Activated naive CD4-positive, alpha-beta T cell treated with anti-CD3 and anti-CD28 coated beads for 36 hours (primary cell): ENCODE measurements at places on chromosomes 2 and 18. TPM values are rescaled to one million over a fixed set of nuclear protein-coding genes. Genes with fewer than 3 reads are reported as not detected.

DNA sequence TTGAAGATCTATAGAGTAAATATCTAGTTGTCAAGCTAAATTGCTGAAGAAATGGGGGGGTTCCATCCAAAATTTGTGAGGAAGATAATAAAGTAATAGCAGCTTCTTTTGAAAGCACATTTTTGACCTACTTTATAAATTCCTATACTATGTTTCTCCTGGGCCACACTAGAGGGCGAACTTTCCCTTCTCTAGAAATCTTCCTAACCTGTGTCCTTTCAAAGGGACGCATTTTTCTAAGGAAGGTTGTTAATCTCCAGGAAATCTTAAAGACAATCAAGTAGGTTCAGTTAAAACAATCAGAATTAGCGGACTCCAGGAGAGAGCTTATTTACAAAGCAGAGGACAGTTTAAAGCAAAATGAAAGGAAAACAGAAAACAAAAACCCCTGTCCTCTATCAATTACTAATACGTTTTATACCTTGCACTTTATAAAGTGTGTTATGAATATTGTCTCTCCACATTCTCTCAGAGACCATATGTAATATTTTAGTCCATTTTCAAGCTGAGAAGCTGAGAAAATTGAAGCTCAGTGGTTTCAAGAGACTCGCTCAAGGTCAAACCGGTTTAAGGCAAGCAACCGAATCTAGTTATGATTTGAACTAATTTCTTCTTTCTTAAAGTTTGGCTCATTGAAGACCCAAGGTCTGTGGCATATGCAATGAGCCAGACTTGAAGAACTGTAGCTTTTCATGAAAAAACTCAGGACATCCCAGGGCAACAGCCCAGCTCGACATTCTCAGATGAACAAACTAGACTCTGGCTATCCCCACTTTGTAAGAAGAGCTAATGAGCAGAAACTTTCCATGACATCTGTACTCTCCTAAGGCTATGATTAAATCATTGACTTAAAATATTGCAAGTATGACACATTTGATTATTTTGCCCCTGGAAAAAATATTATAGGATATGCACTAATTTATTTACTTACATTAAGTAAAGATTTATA is 273.6 kb downstream of the PAX3 start:
- DNase-seq = peak; percentile 6

GRCh38 chr2:122218596-122218995 is 463.1 kb downstream of the TSN start:
- DNase-seq = no peak

GRCh38 chr2:10190737-10191532 is 68.4 kb downstream of the RRM2 start:
- no peak for DNase-seq

- DNase-seq = no peak
These were observed 202.3 kb downstream of the KCNH7 start for GRCh38 chr2:162636206-162636728.

DNA sequence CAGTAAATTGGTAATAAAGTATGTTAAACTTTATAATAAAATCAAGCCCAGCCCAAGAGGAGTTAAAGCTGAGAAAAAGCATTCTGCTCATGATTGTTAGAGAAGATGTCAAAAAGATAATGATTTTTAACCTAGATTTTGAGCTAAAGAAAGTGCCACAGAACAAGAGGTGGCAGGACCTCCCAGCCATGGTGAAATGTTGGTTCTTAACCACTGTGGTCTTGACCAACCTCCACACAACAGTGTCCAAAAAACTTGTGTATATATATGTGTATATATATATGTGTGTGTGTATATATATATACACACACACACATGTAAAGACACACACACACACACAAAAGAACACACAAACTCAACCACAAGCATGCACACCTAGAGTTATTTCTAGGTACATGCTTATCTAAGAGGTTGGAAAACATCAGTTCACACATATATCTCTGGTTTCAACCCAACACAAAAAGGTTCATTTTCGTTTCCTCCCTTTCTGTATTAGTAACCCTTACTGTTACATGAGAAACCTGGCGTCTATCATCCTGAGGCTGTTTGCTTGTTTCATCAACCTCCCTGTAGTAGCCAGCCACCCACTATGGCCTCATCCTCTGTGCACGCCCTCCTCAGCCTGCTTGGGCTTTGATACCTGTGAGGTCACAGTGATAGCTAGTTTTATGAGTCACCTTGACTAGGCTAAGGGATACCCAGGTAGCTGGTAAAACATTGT is 631.8 kb upstream of the ID2 start:
- peak; percentile 80 for DNase-seq

DNA sequence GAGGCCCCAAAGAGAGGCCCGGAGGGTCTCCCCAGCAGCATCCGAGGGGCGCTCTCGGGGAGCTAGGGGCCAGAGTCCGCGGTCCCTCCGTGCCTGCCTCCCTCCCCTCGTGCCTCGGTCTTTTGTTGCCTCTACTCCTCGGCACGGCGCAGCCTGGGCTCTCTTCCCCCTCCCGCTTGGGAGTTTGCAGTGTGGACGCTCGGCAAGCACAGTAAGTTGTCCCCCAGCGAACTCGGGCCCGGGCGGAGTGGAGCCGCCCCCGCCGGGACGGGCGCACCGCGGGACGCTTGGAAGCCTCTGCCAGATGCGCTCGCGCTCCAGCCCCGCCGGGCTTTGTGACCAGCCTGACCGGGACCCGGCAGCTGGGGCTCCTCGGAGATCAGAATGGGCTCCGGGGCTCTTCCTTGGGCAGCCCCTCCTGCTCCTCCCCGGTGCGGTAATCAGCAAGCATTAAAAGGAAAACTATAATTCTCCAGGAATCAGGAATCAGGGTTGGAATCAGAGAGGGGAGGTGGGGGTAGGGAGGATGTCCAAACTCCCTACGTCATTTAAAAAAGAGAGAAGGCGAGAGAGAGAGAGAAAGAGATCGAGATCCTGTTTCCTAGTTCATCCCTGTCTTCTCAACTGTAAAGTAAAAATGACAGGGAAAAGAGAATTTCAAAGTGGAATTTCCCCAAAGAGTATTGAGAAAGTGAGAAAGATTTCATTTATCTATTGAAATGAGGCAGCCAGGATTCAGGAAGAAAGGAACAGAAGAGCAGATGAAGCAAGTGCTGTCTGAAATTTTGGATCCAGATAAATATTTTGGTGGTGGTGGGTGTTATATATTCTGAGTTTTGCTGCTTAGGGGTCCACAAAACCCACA is 786 bp upstream of the TMEM200C start:
- no peak for DNase-seq

GRCh38 chr2:198662905-198663304 is 794.8 kb downstream of the SATB2 start:
- no peak for DNase-seq

DNA sequence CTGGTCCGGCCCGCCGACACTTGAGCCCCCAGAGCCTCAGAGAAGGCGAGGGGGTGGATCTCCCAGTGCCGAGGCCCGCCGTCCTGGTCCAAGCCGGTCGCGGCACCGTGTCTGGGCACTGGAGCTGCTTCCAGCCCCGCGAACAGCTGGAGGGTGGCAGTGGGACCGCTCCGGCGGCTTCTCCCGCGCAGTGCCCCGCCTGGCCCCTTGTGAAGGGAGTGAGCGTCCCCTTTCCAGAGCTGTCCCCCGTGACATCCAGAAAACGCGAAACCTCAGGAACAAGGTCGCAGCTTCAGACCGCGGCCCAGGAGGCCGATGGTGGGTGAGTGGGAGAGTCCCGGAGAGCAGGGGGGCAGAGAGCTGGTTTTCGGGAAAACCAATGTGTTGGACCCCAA is 579 bp upstream of the EMX1 start:
- no peak for DNase-seq

Gene PDE1A
- total RNA-seq = not detected

Gene OSBPL6
- total RNA-seq = 2.3 TPM

Gene PAX3
- not detected for total RNA-seq

Gene FIGN
- total RNA-seq = not detected

Gene CPO
- not detected for total RNA-seq

Gene ADAM23
- total RNA-seq = 0.10 TPM

Gene SOWAHC
- total RNA-seq = 0.38 TPM

Gene NDUFV2
- 290 TPM for total RNA-seq

Gene ITGA6
- 16.8 TPM for total RNA-seq
